ENCODE measurements at places on chromosomes 16 and 17. TPM values are rescaled to one million over a fixed set of nuclear protein-coding genes. Genes with fewer than 3 reads are reported as not detected.
A peak's percentile ranks its signal among the peaks of the same experiment; 100 is the strongest.

DNA sequence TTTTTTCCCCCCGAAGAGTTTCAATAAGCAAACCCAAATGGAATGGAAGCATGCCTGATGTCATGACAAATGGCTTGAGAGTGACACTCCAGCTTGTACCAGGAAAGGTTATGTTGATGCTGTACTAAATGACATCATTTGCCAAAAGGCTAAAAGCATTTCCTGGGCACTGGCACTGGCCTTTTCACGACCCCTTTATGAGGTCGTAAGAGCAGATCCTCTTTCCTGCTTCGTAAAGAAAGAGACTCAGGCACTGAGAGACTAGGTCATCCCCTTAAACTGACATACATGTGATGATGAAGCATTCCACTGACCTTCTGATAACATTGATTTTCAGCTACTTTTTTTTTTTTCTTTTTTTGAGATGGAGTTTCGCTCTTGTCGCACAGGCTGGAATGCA, 30.5 kb downstream of the CEP295NL start:
- no peak for DNase-seq

DNA sequence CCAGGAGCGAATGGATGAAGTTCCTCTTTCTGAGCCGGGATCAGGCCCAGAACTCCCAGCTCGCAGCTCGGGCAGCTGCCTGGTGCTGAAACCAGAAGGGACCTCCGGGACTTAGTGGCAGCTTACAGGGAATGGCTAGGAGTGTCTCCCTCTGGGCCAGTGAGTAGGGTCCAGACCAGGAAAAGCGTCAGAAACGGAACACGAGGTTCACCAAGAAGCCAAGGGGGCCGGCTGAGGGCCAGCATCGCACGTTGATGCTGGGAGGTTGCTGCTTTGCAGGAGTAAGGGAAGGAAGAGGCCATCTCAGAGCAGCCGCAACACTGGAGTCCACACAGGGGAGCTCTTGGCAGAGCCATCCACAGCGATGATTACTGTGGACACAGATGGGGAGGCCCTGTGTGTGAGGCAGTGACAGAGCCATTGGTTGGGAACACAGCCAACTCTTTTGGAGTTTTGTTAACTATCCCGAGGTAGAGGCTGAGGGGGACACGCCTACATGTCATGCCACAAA, 74.0 kb upstream of the CREBBP start:
- DNase-seq = no peak

Gene RASL10B
- 1.7 TPM for total RNA-seq

- peak; percentile 76 for DNase-seq
These were observed at the start of gene RDM1 for GRCh38 chr17:35930211-35931065. RDM1 (minus strand) TSS chr17:35930773; CDS start chr17:35930727, 46 bp downstream.

DNA sequence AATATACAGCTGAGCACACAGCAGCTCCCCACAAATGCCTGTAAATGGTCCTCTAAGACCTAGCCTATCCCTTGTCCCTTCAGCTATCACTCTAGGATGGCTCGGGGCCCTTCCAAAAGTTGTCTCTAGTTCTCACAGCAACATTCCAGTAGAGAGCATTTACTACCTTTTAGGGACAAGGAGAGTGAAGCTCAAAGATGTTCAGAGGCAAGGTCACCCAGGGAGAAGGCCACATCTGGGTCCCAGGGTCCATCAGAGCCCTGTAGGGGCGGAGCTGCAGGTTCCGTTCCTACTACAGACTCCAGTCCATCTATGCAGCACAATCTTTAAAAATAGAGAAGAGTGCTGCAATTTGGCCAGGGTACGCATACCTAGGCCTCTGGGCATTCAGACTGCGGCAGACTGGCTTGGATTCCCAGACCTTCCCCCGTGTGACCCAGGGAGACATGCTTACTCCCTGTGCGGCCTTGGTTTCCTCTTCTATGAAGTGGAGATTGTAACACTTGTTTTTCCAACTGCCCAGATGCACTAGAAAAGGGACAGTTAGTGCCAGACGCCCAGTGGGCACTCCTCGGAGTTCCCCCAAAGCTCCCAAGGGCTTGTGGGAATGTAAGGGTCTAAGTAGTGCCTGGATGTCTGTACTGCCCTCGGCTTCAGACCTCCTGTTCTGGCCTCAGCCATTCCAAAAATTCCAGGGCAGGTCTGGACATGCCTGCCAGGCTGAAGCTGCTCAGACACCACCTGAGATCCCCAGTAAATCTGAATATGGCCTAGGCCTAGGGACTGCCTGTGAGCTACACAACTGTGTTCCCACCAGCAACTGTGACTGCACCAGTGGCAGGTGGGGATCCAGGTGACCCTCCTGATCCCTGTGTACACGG, 2.5 kb downstream of the SLC12A4 start:
- DNase-seq = no peak

Gene ARHGAP44
- 11.5 TPM for total RNA-seq

DNA sequence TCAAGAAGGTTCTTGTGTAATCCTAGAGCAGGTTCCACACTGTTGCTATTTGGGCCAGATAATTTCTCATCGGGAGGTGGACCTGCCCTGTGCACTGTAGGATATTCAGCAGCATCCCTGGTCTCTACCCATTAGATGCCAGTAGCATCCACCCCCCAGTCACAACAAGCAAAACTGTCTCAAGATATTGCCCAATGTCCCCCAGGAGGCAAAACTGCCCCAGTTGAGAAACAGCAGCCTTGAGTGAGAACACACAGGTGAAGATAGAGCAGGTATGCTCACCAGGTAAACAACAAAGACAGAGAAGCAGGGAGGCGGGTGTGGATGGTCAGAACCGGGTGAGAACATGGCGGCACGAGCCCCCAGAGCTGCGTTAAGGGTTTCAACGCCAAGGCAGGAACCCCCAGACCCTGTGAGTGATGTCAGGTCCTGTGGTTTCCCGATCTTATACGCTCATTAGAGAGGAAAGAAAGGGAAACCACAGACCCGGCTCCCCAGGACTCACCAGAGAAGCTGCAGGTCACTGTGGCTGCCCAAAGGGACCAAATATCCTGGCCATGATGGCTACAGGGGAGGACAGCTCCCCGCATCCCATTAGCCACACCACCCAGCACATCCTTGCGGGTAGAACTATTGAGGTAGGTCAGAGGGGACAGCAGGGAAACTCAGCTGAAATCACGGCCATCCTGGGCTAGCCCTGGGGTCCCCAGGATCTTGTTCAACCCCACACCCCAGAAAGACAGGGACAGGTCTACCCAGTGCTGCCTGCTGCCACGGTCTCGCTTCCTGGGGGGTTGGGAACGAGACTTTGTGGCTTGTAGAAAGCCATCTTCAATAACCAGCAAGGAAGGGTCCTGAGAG, 21.2 kb downstream of the CDC42EP4 start:
- no peak for DNase-seq

Data from endothelial cell (in vitro differentiated cells).